ENCODE measurements at places on chromosomes 7 and 10.

DNA sequence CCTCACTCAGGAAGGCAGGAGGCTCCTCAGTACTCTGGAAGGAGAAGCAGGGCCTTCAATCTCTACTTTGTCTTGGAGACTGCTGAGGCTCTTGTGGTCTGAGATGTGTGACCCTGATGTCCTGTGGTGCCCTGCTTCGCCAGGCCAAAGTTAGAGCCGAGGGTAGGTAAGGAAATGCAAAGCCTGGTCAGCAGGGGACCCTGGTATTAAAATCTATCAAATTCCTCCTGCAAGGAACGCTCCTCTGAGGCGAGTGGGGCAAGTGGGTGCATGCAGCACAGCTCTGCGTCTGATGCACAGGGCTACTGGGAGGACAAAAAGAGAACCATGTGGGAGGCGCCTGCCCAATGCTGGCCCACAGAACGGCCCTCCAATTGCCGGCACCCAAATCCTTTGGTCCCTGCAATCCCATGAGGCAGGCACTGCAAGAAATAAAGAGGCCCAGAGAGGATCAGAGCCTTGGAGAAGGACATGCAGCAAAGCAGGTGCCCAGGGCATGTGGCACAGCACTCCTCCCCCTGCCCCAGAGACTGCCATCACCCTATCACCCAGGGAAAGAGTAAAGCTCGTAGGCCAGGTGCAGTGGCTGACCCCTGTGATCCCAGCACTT is 23.1 kb upstream of the ZMIZ1 start:
- DNase-seq, result no peak

DNA sequence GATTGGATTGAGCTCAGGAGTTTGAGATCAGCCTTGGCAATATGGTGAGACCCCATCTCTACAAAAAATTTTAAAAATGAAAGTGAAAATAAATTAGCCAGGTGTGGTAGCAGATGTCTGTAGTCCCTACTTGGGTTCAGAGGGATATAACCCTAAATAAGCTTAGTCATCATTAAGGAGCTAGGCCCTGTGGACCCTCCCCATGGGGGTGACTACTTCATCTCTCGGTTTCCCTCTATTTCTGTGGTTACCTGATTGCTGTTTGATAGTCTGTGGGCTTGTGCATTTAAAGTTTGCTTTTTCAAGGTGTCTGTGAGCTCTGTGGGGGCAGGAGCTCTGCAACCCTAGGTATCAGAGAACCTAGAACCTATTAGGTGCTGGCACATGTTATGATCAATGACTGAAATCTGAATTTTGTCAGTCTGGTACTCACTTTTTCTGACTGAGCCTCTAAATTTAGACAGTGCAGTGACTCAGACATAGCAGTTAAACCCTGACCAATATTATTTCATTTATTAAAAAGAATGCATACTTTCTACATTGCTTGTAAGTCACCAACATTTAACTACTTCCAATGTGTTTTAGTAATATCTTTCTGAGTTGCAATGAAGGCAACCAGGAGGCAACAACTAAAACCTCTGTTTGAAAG is 8.1 kb upstream of the CUZD1 start:
- DNase-seq, result no peak

DNA sequence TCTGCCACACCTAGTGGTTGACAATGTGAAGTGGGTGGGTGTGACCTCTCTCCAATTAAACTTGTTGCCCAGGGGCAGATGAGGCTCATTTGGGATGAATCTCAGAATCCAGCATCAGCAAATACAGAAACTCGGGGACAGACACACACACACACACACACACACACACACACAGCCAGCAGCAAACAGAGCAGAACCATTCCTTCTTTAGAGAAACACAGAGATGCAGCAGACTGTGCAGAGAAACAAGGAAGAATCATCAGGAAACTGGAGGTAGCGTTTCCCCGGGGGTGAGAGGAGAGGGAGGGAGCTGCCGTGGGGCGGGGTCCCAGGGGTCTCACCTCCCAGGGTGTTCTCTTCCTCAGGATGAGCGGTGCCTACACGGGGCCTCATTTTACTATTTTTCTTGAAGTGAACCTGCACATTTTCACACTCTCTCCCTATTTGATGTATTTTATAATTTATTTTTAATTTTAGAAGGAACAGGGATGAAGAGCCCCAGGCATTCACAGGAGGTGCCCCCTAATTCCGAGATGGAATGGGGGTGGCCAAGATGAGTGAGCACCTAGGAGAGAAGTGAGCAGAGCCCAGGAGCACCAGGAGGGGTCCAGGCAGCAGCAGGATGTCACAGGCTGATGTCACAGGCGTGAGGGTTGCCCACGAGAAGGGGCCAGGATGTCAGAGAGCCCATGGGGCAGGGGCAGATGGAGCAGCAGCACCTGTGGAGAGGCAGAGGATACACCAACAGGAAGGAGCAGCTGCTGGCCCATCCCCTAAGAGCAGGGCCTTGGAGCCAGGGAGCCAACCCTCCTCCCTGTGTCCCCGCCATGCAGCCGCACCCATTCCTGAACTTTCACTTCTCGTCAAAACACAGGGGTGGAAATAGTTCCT is 85.3 kb upstream of the PPP2R2D start:
- DNase-seq, result no peak

DNA sequence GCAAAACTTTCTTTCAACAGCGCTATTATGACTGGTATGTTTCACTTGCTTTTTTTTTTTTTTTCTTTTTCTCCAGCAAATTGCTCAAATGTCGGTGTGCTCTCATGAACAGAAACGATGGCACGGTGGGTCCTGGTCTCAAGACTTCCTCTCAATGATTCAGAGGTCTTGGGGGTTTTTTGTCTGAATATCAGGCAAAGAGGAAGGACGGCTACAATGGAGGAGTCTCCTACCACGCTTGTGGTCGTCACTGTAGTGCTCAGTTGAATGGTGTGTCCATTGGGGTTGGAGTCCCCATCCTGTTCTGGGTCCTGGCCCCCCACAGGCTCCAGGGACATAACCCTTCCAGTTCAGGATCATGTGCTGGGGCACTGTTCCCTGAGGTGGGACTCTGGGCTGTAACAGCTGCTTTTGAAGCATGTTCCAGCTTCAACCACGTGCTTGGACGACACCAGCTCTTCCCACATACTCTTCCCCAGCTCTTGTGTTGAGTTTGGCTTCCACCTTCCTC is 266.7 kb upstream of the KLF6 start:
- DNase-seq, result no peak

DNA sequence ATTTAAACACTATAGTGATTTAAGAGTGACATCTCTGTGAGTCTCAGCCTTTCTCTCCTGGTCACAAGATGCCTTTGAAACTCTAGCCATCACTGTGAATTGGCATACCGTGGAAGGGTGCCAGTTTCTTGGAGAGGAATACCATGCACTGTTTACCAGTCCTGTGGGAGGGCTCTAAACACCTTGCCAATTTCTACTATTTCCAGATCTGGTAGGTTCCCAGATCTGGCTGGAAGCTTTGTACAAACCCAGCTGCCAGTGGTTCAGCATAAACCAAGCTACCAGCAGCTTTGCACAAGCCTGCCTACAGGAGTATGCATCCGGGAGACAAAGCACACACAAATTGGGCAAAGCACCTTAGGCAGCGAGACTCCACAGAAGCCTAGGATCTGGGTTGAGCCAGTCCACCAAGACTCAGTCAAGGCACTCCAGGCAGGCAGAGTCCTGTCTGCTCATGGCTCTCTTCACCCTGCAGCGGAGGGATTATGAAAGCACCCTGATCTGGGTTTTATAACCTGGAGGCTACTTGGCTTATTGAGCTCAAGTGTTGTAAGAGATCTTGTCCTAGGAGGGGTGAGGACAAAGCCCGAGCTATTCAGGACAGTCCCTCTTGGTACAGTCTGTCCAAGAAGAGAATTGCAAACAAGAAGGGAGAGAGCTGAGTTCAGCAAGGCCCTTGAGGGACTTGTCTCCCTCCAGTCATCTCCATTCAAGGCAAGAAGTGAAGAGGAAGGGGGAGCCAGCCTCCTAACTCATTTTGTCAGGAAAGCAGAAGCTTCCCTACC is 23.6 kb downstream of the MCM10 start:
- no peak for DNase-seq

DNA sequence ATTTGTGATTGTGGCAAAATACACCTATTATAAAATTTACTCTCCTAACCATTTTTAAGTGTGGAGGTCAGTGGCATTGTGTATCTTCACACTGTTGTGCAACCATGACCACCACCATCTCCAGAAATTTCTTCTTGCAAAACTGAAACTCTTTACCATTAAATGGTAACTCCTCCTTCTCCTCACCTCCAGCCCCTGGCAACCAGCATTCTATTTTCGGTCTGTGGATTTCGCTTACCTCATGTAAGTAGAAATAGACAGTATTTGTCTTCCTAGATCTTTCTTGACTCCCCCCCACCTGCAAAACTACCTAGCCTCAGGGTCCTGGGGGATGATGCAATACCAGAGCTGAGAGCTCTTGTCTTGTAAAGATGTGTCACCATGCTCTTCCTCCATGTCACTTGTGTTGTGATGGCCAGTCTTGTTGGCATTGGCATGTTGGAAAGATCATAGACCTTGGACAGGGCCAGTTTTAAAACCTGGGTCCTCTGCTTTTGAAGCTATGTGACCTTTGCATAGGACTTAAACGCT is 71.1 kb upstream of the EMX2 start:
- DNase-seq, result no peak

DNA sequence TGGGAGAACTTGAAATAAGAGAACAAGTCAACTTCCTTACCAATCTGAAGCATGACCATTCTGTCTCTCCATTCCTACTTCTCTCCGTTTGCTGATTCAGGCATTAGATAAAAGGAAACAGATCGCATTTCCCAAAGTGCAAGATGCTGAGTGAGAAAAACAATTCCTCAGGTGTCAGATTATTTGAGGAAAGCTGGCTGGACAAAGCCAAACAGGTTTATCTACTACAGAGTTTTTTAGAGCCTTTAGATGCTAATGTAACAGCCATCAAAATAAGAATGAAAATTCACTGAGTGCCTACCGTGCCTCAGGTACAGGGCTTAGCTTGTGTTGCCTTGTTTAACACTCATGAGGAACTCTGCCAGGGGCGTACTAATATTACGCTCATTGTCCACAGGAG is 135.9 kb upstream of the MBL2 start:
- DNase-seq, result no peak

Measured in NCI-H774 (cell line).